ENCODE measurements at places on chromosomes 1 and 21. TPM values are rescaled to one million over a fixed set of nuclear protein-coding genes. Genes with fewer than 3 reads are reported as not detected.
A peak's percentile ranks its signal among the peaks of the same experiment; 100 is the strongest.

DNA sequence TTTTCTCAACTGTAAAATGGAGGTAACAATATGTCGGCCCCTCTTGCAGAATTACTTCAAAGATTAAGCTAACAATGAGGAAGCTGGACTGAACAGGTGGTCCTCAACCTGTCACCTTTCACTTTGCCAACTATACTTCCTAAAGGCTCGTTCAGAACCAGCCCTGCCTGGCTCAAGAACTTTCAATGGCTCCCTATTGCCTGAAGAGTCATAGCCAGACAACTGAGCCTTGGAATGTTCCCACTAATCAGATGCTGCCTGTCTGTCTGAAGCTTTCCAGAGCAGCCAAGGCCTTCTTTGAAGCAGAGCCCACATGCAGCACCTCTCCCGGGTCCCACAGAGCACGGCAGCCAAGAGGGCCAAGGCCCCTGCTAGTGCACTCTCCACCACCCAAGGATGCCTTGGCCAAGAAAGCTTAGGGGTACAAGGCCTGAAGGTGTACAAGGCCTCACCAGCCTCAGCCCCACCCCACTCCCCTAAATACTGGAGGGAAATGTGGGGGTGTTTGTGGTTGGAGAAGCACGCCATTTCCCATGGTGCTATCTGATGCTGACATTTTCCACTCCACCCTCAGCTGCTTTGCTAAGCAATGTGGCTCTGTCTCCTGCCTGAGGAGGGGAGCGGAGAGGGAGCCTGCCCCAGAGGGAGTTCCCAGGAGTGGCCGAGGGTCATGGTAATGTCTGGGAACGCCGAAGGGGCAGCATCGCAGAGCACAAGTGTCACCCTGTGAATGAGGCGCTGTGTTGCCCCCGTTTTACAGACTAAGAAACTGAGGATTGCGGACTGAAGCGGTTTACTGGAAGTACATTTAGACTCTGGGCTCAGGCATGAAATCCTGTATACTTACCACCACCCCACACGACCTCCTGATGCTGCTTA is 8.2 kb upstream of the LAPTM5 start:
- DNase-seq = no peak

The PTAFR gene
- 10.4 TPM for total RNA-seq

DNA sequence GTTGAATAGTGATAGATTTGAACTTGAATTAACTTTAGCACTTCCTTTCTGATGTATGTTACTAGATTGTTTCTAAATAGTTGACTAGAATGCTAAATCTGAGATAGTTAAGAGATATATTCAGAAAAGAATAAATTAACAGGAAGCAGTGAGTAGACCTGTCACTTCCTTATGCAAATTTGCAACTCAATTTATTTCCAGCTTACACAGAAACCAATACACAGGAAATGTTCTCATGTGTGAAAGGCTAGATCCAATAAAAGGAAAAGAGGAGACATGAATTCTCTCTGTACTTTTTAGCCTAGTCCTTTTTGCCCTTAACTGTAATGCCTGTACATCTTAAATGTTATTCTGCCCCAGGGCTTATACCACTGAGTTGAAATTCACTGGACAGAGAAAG is 522.3 kb downstream of the COL11A1 start:
- DNase-seq = no peak

GRCh38 chr21:28442085-28442484 is 550.6 kb downstream of the LTN1 start:
- DNase-seq = no peak

The RO60 gene
- 71.7 TPM for total RNA-seq

The KCND3 gene
- 21.2 TPM for total RNA-seq

The MFN2 gene
- 57.1 TPM for total RNA-seq

DNA sequence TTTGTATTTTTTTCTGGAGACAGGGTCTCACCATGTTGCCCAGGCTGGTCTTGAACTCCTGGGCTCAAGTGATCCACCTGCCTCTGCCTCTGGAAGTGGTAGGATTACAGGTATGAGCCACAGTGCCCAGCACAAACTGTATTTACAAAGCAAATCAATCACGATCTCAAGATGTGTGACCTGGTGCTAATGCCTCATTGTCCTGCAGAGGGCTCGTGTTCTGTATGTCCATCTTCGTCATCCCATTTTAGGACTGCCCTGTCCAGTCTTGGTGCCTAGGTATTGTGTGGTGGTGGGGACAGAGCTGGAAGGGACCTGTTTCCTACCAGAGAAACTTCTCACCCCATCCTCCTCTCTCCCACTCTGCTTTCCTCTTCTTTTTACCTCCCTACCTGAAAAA is 20.2 kb downstream of the PROK1 start:
- no peak for DNase-seq

- DNase-seq = no peak
Observed at GRCh38 chr1:168719306-168720111, 9.5 kb downstream of the DPT start.

DNA sequence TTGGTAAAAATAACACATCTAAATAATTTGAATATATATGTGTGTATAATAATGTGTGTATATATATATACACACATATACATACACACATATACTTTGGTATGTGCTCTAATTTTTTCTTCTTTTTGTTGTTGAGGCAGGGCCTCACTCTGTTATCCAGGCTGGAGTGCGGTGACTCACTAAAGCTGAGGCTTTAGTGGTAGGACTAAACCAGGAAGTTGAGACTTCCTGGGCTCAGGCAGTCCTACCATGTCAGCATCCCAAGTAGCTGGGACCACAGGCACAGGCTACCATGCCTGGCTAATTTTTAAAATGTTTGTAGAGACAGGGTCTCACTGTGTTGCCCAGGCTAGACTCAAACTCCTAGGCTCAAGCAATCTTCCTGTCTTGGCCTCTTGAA is 46.7 kb upstream of the CXADR start:
- no peak for DNase-seq

The SYNC gene
- 37.5 TPM for total RNA-seq

The IVL gene
- not detected for total RNA-seq

DNA sequence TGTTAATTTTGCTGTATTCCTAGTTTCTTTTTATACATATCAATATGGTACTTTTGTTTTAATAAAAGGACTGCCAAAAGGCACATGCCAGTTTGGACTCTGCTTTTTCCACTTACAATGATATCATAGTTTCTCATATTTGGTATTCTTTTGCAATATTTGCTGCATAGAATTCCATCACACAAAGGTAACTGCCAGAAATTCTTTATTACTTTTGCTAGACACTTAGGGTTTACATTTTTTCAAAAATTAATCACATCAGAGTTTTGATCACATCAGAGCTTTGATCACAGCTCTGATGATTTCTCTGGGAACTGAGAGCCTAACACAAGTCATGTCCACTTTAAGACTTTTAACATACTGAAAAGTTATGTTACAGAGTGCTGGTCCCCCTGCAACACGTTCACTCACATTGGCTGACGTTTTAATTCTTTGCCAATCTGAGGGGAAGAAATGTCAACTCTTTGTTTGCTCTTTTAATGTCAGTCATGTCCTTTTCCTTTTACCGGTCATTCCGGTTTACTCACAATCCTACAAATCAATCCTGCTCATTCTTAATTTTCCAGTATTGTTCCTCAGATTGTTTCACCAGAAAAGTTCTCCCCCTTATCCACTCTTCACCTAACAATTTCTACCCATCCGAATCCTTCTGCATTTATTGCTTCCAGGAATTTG is 1.1 kb upstream of the CD46 start:
- DNase-seq = no peak

DNA sequence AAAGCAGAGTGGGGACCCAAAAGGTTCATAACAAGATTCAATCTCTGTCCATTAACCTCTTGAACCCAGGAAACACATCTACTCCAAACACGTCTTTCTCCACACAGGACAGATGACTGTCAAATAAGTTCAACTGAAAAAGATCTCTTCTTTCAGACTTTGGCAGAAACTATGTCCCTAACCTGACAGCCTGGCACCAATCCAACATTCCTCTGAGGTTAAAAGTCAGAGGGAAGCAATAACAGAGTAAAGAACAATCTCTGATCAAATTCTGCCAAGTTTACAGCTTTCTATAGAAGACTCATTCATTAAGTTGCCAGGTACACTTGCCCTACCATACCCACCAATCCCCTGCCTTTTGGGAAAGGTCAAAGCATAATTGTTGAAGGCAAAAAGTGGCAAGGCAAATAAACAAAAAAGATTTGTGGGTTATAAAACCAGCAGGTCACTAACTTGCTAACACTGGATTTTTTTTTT is 31.9 kb downstream of the OTUD7B start:
- no peak for DNase-seq

DNA sequence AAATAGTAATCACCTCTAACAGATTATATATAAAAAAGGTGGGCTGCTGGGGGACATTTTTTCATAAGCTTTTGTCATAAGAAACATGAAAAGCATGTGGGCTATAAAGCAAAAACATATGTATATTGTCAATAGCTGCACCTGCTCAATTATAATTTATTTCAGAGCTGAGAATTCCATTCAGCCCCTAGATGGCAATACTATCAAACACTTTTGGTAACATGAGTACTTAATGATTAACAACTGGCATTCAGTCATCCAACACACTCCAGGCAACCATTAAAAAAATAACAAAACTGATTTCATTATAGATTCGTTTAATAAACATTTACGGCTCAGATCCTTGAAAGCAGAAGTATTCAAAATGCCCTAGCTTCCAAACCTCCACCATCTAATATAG is 115.1 kb downstream of the KCTD3 start:
- no peak for DNase-seq

DNA sequence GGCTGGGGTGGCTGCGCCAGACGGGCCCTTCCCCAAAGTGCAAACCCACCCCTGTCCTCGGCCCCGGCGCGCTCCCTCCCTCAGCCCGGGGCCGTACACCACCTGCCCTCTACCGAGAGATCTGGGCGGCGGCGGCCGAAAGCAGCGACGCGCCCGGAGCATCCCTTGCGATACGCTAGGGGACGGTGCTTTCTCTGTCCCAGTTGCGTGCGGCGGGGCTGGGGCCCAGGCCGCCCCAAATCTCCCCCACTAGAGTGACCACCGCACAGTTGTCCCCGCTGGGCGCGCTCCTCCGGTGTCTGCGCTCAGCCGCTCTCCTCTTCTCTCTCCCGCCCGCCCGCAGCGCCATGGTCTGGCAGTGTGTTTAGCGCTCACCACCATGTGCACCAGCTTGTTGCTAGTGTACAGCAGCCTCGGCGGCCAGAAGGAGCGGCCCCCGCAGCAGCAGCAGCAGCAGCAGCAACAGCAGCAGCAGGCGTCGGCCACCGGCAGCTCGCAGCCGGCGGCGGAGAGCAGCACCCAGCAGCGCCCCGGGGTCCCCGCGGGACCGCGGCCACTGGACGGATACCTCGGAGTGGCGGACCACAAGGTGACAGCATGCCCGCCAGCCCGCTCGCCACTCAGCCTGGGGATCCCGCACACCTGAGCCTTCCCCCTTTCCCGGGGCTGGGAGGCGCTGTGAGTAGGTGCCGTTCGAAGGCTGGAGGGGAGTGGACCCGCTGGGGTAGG is 1.0 kb downstream of the ST6GALNAC5 start:
- peak; percentile 84 for DNase-seq

DNA sequence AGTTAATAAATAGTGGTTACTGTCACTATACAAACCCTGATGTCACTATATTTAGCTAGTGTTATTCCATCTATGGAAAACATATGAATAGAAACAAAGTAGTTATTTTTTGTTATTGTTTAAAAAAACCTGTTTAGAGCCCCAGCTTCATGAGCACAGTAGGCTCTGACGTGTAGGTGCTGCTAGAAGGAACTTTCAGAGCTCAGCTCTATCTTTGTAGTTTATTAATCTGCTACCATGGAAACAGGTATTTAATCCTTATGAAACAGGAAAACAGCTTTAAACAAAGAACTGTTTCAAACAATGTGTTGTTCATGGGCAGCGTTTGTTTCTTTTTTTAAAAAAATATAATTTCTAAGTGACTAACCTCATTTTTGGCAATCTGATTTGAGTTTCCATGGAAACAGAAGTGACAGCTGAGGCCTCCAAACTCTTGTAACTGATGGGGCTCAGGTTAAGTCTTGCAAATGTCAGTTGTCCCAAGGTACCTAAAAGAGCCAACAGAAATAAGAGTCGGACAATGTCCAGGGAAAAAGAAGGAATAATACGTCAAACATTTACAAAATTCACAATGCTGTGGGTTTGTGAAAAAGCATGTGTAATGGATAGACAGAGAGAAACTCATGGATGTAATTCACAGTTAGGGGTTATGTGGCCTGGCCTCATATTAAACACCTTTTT is 162.0 kb upstream of the C21orf91 start:
- no peak for DNase-seq

The PTPRC gene
- 89.9 TPM for total RNA-seq

GRCh38 chr21:40569357-40569756 is 277.6 kb downstream of the DSCAM start:
- no peak for DNase-seq

- DNase-seq = peak; percentile 90
Observed at GRCh38 chr1:30707412-30708360, 15.7 kb downstream of the MATN1 start.

- DNase-seq = peak; percentile 89
Observed at GRCh38 chr1:157073944-157074685, 25.5 kb downstream of the ETV3L start.

The SPATA46 gene
- total RNA-seq = not detected

DNA sequence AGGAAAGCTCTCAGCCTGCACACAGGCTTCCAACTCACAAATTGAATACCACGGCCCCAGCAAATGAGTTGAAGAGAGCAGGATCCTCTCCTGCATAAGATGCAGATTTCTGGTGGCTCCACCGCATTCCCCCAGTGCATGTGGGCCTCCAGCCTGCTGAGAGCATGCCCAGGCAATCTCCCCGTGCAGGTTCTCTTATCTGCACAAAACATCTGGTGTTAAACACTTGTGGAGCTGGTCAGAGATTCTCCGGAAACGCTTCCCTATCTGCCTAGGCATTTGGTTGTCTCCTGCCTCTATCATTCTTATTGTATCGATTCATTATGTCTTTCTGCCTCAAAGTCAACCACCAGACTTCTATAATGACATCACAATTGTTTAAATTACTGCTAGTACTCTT is 1349.0 kb upstream of the B3GALT2 start:
- DNase-seq = no peak
